ENCODE measurements at places on chromosomes 4 and X.

DNA sequence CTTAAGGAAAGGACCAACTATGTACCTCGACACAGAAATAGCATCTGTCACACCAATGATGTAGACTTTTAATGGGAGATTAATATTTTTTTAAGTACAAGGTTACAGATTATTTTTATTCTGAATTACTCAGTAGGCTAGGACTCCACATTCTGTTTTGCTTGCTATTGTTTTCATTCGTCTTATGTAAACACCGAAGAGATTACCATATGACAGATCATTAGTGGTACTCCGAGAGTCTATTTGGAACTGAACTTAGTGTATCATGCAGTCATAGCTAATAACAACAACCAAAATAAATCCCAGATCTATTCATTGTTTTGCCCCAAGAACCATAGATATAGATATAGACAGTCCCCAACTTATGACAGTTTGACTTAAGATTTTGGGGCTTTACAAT, 139.7 kb upstream of the SPRY1 start:
- no peak for DNase-seq

GRCh38 chr4:148289740-148290139, 152.5 kb downstream of the NR3C2 start:
- DNase-seq, result no peak

DNA sequence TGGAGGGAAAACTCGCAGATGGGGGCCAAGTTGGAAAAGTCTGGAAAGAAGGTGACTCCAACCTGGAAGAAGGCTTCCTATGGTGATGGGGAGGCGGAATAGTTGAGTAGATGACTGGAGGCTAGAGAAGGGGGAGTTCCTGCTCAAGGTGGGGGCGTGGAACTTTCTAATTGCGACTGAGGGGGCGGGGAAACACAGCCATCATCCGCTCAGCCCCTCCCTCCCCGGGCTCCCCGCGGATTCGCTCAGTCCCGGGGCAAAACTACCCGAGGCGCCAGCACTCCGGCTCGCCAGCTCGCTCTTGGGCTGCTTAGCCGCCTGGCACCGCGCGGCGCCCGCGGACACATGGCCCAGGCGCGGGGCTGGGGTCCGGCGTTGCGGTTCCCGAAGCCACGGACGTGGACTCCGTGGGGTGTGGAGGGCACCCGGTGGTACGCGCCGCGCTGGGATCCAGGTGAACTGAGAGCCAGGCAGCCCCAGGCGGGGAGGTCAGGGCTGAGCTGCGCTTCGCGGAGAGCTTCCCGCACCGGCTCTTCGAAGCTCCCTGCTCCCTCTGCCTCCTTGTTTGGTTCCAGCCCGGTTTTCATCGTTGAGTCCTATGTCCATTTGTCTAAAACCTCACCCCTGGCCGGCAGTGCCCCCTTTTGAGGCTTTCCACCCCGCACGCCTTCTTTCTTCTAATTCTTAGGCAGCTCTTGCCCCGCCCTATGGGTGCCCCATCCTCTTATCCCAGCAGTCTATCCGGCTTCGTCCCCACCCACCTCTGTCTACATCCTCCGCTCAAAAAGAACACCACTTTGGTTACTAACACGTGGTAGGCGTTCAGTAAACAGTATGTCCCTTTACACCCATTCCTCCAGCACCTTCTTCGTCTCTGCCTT, 38.9 kb downstream of the STARD8 start:
- no peak for DNase-seq

- DNase-seq, result no peak
These were observed 59.7 kb upstream of the VCX3B start for GRCh38 chrX:8404926-8405325.

DNA sequence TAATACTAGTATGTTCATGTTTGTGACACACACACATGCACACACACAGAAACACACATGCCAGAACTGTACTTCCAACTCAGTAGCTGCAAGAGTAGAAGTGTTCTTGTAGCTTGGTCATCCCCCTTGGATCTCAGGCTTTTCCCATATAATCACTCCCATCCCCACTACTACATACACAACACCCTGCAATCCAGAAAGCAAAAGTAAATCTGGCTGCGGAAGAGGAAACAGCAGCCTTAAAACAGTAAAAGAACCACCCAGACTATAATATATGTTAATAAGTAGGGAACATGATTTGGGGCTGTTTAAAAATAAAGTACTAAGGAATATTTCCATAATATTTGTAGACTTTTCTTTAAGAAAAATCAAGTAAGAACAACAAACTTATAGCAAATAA, 103.2 kb downstream of the AMMECR1 start:
- no peak for DNase-seq

DNA sequence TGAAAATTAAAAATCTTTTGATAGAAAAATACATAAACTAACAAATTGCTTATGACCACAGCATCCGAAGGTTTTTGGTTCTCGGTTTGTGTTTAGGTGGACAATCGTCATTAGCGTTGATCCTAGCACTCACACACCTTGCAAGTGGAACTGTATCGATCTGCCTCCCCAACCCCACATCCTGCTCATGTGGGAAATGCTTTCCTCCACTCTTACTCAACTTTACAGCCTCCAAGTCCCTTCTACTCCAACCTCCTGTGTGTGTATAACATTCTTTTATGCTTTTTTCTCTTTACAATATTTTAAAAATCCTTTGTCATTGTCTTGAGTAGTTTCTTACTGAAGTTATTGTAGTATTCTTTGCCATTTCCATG, 15.6 kb upstream of the TMEM131L start:
- no peak for DNase-seq

DNA sequence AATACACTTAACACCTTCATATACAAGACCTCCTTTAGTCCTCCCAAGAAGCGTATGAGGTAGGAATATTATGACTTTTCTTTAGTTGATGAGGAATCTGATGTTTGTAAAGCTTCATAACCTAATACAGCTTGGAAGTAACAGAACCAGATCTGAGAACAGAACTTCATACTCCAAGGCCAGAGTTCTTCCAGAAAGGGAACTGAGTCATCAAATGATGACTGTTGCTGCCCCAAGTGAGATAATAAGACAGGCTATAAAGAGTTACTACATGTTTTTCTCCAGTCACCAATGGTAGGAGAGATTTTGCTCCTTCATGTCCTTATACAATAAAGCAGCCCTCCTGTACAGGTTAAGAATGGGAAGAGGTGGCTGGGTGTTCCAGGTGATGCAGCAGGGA, 74.3 kb upstream of the ANXA3 start:
- DNase-seq, result no peak

GRCh38 chr4:76622126-76622525, 187.1 kb downstream of the SHROOM3 start:
- no peak for DNase-seq

GRCh38 chr4:65014078-65014477, 604.8 kb upstream of the TECRL start:
- no peak for DNase-seq

DNA sequence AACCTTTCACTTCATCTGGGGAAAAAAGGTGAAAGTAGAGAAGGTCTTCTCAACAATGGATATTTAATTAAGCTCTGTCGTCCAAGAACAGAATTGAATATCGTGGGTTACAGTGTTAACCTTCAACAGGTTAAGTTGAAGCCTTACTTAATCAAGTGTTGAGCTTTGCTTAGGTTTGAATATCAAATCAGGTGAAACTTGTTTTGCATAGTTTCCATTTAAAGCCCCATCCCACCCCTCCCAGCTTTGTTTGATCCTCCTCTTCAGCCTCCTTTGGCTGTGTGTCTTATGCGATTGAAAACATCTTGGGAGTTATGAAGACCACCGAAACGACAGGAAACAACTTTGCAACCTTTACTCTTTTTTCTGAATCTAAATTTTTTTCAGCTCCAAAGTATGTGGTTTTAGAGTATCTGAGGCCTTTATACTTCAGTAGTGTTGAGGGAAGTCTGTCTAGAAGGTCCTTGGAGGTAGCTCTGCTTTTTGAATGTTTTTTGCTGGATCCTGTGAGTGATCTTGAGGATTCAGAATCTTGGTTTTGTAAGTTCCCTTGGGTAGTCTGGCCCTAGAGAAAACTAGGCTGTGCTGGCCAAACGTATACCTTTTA, 39.1 kb downstream of the MCUB start:
- no peak for DNase-seq

DNA sequence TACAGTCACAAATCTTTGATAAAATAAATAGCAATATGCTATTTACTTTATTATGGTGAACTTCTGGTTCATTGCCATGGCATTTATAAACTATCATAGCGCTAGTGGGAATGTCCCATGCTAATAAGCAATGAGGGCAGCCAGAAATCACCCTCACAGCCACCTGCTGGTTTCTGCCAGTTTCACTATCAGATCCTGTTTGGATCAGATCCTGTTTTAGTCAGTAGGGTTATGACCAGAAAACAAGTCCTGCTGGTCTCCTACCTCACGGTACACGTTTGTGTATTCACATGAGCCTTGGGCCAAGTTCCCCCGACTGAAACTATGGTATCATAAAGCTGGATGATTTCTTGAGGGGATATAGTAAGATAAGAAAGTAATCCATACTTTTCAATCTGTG, 17.7 kb downstream of the FOXR2 start:
- DNase-seq, result no peak
